ENCODE measurements at places on chromosomes 12 and 14.

GRCh38 chr14:89992273-89992672 is 36.5 kb downstream of the TDP1 start:
- DNase-seq, result no peak

GRCh38 chr14:103879570-103880347 is 32.4 kb upstream of the PPP1R13B start:
- no peak for DNase-seq

DNA sequence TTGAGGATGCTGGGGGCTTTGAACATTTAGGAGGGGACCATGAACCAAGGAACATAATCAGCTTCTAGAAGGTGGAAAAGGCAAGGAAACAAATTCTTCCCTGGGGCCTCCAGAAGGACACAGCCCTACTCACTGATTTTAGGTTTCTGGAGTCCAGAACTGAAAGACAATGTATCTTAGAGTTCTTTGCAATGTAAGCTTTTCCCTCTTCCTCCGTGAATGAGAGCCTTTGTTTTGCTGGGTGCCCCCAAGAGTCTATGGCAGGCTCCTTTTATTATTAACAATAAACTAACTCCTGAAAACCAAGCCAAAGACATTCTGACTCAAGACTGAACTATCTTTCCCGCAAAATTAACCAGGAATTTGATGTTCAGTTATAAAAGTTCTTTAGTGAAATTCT is 204.1 kb downstream of the STXBP6 start:
- no peak for DNase-seq

- no peak for DNase-seq
These were observed 60.7 kb upstream of the TBX3 start for GRCh38 chr12:114744691-114745090.

DNA sequence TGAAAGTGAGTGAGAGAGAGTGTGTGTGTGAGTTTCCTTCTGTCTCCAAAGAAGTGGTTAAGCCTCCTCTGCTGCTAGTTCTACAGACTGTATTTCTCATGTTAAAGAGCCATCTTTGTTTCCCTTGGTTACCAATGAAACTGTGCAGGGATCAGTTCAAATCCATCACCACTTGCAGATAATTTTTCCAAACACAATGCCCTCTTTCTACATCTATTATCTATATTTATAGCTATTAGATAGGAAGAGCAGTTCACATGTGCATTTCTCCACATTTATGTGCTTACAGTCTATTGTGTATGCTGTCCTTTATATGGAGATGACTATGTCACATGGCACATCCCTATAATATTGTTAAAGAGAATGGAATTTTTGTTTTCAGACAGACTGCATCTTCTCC is 2.2 kb upstream of the DAAM1 start:
- DNase-seq, result no peak

- DNase-seq, result no peak
These were observed 981.4 kb downstream of the FSCB start for GRCh38 chr14:43525658-43526057.

DNA sequence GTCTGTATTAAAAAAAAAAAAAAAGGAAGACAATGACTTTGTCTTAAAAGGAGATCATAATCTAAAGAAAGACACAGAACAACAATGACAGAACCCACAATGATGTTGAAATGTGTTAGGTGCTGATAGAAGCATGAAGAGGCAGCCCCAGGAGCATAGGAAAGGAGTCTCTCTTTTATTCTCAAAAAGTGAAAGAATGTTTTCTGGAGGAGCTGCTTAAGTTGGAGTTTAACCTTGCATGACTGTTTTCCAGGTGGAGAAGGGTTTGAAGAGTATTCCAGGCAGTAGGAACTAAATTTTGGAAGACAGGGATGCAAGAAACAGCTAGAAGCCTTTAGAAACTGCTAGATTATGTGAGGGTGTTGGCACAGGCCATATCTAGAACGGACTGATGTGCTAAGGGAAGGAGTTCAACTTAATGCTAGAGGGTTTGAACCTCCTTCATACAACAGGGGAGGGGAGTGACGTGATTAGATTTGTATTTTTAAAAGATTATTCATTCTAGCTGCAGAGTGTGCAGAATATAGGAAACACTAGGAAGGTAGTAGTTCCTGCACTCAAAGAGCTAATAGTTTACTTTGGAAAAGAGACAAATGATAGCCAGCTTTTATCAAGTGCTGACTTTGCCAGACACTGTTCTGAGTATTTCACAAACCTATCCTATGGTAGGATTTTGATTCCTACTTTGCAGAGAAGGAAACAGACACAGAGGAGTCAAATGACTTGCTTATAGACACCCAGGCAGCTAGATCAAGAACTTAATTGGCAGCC is 4.6 kb upstream of the RPL6 start:
- no peak for DNase-seq

GRCh38 chr12:73361864-73362230 is 1089.7 kb downstream of the TRHDE start:
- DNase-seq, result no peak

DNA sequence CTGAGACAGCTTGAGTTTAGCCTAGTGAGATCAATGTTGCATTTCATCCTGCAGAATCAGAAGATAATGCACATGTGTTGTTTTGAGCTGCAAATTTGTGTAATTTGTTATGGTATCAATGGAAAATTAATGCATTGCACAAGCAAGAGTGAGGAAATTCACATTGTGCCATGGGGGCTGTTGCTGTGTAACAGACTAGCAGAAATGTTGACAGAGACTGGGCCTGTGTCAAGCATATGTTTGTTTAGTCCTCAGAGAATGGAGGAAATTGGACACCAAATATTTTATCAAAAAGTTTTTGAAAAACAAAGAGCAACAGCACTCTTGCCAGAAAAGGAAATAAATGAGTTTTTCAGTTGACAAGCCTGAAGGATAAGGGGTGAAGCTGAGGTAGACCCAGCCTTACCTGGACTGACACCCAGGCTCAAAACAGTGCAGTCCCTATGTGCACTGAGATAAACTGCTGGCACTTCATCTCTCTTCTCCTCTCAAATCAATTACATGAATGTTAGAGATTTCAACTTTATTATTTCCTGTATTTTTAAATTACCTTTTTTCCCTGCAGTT is 1150.0 kb downstream of the FSCB start:
- no peak for DNase-seq

DNA sequence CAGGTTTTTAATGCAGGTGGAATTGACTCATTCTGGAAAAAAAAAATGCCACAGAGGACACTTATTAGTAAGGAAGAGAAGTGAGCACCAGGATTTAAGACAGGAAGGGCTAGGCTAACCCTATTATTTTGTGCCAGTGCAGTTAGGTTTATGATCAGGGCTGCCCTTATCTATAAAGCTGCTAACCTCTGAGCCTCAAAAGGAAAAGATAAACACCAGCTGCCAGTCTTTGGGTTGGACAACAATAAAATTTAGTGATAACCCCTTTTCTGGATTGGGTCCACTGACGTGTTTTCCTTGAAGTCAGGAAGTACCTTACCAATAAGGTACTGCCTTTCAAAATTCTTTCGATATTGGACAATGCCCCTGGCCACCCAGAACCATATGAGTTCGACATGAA is 128.9 kb downstream of the NUBPL start:
- no peak for DNase-seq
